Stimulated activated naive B cell treated with anti-CD40 and anti-IgM and Interleukin-4, amounts not matched to agents 10 μg/mL and 1 μg/mL and 100 μg/mL, for 72 hours (primary cell): ENCODE measurements at places on chromosomes 7 and 10.
A peak's percentile ranks its signal among the peaks of the same experiment; 100 is the strongest.

- no peak for DNase-seq
These were observed 8.5 kb downstream of the AHR start for GRCh38 chr7:17307000-17307399.

DNA sequence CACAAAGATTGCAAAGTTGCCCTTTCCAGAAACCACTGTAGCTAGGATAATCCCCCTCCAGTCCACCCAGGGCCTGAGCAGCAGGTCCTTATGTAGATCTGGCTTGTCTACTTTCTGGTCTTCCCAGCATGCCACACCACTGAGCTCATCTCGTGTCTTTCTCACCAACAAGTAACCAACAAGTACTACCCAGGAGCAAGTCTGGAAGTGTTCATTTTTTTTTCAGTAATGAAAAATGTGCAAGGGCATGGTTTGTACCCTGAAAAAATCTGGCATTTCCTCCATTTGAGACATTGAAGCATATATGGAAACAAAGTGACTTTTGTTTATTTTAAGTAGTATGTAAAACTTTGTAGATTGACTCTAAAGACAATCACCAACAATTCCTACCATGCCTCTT lies 120.8 kb downstream of the INHBA start:
- no peak for DNase-seq

DNA sequence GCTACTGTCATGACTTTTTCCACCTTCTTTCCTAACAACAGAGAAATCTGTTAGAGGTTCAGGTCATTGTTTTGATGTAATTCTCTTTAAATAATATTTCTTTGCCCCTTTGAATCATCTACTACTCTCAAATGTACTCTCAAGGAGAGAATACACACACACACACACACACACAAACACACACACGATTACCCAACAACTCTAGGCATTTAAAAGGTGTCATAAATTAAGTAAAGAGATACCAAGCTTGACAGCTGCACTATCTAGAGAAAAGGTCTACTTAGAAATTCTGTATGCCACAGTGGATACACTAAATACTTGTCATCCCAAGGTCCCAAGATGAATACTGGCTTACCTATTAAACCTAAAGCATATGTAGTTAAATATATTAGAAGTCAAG lies 4.8 kb downstream of the PANK1 start:
- DNase-seq = no peak

DNA sequence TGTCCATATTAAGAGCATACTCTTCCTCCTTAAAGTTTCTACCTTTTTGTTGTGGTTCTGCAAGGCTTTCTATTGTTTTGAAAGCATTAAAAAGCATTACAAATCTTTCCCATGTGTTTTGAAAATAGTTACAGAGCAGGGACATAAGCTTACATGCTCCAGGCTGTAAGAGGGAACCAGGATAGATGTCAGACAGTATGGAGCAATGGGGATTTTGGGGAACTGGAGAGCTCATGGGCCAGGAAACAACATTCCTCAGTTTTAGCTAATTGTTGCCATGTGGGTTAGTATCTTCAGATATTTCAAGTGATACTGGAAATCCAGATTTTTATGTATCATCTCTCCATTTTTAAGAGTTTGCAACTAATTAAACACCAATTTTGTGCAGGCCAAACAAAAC lies 3.5 kb downstream of the MDFIC start:
- DNase-seq = no peak

GRCh38 chr7:94396037-94396431 lies 1.3 kb downstream of the COL1A2 start:
- no peak for DNase-seq

DNA sequence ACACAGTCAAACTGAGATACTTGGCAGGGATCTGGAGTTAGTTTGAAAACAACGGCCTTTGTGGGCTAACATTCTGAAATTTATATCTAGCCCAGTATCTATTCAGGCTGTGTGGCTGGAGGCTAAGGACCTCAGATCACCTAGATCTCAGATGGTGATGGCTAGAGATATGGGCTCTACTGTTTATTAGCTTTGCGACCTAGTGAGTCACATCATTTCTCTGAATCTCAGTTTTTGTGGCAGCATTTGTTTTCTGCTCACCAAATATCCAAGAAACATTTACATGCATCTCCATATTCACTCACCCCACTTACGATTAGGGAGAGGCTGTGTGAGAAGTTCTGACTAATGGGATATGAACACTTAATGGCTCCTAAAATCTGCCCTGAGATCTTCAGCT lies 503.9 kb downstream of the KIF20B start:
- DNase-seq = no peak

- DNase-seq = no peak
These were observed 244.8 kb downstream of the PRKG1 start for GRCh38 chr10:51319173-51319435.

DNA sequence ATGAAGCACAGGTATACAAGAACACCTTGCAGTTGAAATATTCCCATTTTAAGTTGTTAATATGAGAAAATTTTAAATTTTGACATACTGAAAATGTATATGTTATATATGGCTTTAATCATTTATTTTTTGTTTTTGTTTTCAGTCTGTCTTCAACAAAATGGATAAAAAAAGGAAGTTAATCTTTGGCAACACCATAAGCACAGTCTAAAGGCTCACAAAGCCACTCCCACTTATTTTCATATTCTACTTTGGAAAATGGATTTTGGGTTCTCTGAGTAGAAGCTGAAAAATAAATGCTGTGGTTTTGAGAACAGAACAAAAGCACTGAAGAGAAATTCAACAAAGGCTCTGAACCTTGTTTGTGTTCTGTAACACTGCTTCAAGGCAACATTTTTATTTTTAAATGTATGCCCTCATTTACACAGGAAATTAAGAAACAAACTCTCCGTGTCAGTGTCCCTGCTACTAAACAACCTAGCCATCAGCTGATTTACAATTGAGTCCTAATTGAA lies 81.3 kb upstream of the LRRN3 start:
- DNase-seq = no peak

DNA sequence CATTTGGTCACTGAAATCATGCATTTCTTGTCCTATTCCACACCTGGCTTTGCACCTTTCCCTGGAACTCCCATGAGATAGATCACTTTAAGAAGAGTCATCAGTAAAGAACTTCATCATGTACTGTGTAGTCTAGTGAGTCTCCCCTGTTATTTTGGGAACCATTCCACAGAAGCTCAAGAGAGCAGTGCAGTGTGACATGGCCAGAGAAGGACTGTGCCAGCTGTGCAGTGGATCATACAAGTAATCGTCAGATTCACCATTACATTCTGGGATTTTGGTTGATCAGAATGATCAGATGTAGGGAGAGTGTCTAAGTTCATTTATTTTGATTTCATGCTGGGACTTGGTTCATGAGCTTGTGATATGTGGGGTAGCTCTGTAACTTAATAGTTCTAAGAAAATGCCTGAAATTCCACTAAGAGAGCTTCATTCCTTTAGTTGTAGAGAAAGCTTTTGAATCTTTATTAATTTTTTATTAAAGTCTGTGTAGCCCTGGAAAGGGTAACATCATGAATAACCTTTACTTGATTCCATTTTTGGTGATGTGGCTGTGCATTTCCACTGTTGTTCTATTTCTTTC lies 166.8 kb downstream of the SUGCT start:
- no peak for DNase-seq

GRCh38 chr10:112137154-112137987 lies 46.2 kb downstream of the GPAM start:
- peak; percentile 40 for DNase-seq

GRCh38 chr7:2825559-2826227 lies 18.4 kb downstream of the GNA12 start:
- DNase-seq = no peak

GRCh38 chr10:18313626-18314025 lies 173.4 kb downstream of the CACNB2 start:
- no peak for DNase-seq

- no peak for DNase-seq
These were observed 7.7 kb downstream of the PON2 start for GRCh38 chr7:95427166-95427565.

GRCh38 chr10:18576586-18576985 lies 74.8 kb downstream of the NSUN6 start:
- DNase-seq = no peak

DNA sequence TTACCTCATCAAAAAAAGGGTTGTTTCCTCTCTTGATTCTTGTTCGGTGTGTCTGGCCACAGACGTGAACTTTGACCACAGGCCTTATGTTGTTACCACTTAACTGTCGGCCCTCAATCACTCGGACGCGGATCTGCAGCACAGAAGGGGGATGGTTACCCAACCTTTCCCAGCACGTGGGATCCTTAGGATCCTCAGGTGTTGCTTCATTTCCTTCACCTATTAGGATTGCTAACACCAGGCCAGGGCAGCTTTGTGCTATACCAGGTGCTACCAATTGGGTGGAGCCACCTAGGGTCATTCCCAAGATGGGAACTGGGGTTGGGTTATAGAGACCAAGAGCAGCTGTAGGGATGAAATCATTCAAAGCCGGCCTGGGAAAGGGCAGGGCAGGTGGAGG lies 73.4 kb downstream of the MYOF start:
- no peak for DNase-seq

GRCh38 chr7:140584195-140584851 lies 56.3 kb downstream of the DENND2A start:
- DNase-seq = no peak

- DNase-seq = no peak
These were observed 67.9 kb upstream of the BMPER start for GRCh38 chr7:33837356-33837851.

DNA sequence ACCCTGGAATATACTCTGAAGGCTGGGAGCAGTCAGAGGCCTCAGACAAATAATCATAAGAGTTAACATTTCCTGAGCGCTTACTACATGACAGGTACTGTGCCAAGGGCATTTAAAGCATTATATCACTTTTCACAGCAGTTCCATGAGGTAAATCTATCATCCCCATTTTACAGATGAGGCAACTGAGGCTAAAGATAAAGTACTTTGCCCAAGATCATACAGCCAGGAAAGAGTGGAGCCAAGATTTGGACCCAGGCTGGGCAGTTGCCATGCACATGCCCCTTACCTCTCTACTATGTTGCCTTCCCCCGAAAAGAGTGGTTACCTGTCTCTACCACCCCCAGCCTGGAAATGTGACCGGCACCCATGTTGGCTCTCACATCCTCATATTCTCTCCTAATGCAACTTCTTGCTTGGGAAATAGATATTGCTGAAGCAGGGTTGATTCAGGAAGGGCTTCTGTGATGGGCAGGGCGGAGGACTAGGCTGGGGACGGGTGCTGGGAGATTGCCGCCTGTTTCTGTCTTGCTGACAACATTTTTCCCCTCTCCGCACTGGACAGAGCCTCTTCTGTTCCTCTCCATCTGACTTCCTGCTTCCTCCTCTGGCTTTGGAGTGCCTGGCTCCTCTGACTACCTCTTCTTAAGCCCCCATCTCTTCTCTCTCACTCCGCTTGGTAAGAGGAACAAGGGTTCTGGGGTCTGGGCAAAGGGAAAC lies 13.8 kb downstream of the SMO start:
- DNase-seq = no peak

DNA sequence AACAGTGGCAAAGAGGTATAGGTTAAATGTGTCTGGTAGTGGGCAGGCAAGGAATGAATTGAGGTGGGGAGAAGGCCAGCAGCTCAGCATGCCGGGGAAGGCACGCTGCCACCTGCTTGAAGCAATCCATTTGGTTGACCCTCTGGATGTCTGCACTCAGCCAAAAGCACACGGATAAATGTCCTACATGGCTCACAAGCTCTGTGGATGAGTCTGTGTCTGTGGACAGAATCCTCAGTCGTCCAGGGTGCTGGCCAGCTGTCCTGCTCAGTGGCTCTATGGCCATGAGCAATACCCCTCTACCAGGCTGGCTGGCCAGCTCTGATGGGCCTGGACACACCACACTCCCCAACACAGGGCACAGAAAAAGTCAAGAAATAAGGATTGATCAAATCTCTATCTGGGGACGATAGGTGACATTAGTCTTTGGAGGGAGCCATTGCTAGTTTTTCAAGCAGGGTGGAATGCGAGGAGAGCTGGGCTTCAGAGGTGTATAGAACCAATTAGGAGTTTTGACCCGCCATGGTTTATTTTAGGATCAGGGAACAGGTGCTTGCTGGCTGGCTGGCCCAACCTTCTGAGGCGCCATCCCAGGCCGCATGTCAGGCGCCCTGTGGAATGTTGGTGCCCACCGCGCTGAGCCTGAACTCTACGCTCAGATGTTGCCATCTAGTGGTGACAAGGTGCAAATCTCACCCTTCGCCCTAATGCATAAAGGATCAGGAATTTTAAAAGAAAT lies 493.4 kb downstream of the TNS3 start:
- DNase-seq = no peak

- DNase-seq = no peak
These were observed 244.9 kb upstream of the LRRTM3 start for GRCh38 chr10:66680886-66681285.

GRCh38 chr10:72846238-72846637 lies 47.3 kb upstream of the OIT3 start:
- DNase-seq = no peak
